ENCODE measurements at places on chromosomes 13 and 19.

DNA sequence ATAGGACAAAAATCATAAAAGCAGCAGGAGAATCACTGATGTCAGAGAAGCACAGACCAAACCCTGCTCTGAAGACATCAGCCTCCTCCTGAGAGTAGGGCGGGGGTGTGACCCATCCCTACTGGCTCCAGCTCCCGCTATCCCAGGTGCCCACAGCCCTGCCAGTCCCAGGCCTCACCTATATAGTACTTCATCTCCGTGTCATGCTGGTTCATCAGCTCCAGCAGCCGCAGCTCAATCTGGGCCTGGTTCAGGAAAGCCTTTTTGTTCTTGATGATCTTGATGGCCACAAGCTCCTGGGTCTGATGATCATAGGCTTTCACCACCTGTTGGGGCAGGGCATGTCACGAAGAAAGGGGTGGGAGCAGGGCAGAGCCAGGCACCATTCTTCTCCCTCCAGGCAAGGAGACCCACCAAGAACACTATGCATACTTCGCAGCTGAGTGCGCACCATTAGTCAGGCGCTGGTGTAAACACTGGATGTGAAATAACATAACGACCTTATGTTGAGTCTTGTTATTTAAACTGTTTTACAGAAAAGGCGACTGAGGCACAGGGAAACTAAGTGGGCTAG is 4.2 kb downstream of the DYRK1B start:
- no peak for DNase-seq

- DNase-seq = no peak
Measured at GRCh38 chr19:16075430-16076153, 703 bp upstream of the TPM4 start.

GRCh38 chr19:49326165-49326704 is 1.2 kb upstream of the SLC6A16 start:
- no peak for DNase-seq

DNA sequence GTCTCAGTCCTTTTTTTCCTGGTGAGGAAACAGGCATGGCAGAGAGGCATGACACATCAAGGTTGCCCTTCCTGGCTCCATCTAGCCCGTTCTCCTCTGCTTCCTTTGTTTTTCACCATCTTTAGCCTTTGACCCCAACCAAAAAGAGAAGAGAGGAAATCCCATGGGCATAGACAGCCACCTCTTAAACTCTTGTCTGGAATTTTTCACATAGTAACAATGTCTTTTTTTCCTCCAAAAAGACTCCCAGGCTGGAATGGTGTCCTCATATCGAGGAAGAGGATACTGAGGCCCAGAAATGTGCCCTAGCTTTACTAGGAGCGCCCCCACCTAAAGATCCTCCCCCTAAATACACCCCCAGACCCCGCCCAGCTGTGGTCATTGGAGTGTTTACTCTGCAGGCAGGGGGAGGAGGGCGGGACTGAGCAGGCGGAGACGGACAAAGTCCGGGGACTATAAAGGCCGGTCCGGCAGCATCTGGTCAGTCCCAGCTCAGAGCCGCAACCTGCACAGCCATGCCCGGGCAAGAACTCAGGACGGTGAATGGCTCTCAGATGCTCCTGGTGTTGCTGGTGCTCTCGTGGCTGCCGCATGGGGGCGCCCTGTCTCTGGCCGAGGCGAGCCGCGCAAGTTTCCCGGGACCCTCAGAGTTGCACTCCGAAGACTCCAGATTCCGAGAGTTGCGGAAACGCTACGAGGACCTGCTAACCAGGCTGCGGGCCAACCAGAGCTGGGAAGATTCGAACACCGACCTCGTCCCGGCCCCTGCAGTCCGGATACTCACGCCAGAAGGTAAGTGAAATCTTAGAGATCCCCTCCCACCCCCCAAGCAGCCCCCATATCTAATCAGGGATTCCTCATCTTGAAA is at the start of gene GDF15:
Gene GDF15, plus strand, starts transcription at position 484 of the 868 bp plus-strand sequence. Its CDS starts 32 bp downstream, at position 516.
- peak; percentile 13 for DNase-seq

GRCh38 chr19:17671906-17672305 is 16.2 kb downstream of the UNC13A start:
- DNase-seq = no peak

DNA sequence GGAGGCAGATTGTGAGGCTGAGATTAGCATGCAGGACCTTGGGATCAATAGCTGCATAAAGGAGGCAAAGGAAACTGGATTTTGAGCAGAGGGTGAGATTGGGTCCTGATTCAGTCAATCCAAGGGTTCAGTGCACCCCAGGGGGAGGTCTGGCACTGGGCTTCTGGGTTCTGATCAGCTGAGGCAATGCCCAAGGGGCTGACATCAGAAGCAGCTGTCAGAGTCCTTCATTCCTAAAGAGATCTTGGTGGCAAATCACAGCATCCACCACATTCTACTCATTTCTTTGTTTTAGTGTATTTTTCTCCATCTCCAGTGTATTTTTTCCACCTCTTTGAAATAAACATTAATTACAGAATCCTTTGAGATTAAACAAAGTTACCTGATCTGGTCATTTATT is 5.4 kb upstream of the LYPD5 start:
- DNase-seq = no peak
